NCI-H446 treated with DMSO at 0.1 percent for 48 hours (cell line): ENCODE measurements at places on chromosomes 3 and 15.

- DNase-seq = peak; percentile 78
Measured at GRCh38 chr3:40309418-40309924, at the start of gene EIF1B. EIF1B (plus strand) TSS chr3:40309707; CDS start chr3:40309942, 235 bp downstream.

GRCh38 chr3:153221748-153222162 is 59.7 kb downstream of the RAP2B start:
- no peak for DNase-seq

DNA sequence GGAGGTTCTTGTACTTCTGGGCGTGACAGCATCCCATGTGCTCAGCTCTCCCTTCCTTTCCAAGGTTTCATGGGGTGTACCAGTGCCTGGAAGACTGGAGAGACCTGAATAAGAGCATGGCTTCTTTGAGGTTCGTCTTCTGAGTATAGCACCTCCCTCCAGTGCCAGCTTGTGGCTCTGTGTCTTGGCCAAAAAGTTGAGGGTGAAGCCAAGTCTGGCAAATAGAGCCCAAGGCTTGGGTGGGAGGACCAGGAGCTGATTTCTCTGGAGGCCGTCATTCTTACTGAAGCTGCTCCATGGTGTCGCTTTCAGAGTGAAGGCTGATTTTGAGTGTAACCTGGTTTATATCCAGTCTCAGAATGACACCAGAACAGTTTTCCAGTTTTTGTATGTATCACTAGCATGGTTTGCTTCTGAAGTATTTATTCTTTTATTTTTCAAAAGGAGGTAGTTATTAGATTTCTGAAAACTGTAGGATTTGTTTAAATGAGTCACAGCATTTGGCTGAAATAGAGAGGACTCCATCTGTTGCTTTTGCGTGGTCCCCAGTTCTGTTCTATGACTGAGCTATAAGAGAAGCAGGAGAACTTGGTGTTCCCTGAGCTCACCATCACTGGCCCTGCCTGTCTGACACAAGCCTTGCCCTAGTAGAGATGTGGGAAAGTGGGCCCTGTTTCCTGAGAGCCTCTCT is 47.2 kb downstream of the BSN start:
- peak; percentile 41 for DNase-seq

- DNase-seq = no peak
Measured at GRCh38 chr15:85318048-85318731, 62.2 kb upstream of the AKAP13 start.

- no peak for DNase-seq
Measured at GRCh38 chr3:193317682-193318300, 60.8 kb downstream of the ATP13A5 start.

DNA sequence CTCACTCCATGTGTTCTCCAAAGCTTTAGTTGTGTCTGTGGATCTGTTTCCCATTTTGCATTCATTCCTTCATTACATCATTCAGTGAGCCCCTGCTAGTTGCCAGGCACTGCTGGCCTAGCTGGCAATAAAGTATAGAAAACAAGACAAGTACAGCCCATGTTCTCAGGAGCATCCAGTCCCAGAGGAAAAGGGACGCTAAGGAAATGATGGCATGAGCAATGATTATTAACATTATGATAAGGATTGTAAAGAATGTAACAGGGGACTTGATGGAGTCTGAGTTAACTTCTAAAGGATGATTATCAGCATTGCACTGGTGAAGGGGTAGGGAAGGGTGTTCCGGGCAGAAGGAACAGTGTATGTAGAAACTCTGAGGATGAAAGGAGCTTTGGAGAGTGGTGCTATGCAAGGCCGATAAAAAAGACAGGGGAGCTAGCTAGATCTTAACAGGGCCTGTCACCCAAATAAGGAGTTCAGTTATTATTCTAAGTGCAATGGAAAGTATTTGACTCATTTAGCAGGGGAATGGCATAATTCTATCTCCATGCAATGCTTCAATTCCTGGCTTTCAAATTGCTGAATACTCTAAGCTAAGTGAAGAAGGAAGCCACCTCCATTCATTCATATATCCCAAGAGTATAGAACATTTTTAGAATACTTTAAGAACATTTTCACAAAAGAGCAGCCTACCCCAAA is 258.2 kb upstream of the STT3B start:
- no peak for DNase-seq

DNA sequence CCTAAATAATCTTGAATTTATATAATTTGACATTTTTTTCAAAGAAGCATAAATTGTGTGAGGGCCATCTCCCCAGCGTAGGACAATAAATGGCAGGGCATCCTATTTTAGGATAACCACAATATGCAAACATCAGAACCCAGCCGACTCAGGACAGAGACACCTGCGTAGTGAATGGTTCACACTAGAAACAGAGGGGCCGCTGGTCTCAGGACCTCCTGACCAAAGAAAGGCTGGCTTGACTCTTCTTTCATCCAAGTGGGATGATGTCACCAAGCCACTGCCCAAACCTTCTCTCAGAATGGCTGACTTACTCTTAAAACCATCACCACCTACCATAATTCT is 162.1 kb downstream of the FOXP1 start:
- DNase-seq = no peak

DNA sequence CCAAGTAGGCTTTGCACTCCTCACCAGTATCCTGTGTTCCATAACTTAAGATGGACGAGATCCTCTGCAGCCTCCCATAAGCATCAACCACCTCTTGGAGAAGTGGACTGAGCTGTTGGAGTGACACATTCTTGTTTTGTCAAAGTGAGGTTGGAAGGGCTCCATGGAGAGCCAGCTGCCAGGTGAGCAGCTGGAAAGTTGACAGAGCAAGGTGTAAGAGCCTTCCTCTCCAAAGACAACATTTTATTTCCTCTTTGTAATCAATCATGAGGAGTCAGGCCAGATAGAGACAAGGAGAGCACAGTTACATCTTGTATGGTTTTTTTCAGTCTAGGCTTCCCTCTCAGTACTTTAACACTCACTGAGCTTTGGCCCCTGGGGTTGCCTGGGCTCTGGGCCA is 5.1 kb downstream of the ABI3BP start:
- no peak for DNase-seq
